ENCODE measurements at places on chromosomes 4 and X.

- no peak for DNase-seq
Observed at GRCh38 chr4:103092245-103092644, 7.4 kb downstream of the BDH2 start.

- no peak for DNase-seq
Observed at GRCh38 chr4:162920649-162921048, 246.0 kb downstream of the NAF1 start.

GRCh38 chrX:47900833-47901232 lies 64.1 kb downstream of the ZNF81 start:
- DNase-seq, result no peak

DNA sequence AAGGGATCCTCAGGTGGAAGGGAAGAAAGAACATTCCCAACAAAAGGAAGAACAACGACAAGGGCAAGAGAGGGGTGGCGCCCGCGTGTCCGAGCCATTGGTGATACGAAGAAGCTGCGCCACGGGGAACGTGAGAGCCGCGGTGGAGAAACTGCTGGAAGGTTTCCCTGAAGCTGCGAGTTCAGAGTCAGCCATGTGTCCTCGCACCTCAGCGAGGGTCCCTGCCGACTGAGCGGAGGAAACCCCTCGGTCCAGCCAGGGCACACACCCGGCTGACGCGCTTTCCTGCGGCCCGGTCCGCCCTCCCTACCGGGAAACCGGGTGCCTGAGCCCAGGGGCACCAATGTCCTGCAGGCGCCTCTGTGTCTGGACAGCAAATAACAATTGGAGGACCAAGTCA lies 18.0 kb downstream of the IRF2 start:
- no peak for DNase-seq

DNA sequence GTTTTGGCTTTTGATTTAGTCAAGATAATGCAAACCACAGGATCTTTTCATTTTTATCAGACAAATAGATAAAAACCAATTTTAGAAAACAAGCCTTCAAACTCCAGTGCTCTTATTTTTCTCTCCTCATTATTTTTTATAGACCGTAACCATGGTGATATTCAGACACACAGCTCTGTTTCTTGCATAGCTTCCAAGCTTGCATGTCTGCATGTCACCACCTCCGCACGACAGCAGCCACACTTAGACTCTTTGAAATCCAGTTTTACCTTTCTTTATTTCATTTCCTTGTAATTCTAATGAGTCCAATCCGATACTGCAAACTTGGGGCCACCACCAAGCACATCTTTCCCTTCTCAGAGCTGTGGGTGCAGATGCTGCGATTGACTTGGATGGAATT lies 94.3 kb upstream of the GPM6A start:
- DNase-seq, result no peak

DNA sequence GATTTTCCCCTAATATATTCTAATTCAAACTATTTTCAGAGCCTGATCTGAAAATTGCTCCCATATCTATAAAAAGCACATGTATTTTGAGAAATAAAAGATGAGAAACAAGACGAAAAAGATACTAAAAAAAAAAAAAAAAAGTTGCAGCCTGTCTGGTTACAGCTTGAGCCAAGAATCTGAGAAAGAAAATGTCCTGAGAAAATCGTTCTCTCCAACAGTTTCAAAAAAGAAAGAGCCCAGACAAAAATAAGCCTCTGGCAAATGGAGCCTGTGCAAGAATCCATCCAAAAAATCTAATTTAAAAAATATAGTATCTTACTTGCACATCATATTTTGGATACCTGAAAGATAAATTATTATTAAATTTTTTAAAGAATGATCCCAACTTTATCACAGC lies 163.0 kb upstream of the TBL1X start:
- DNase-seq, result no peak

GRCh38 chr4:3781193-3781886 lies 15.2 kb downstream of the ADRA2C start:
- no peak for DNase-seq

DNA sequence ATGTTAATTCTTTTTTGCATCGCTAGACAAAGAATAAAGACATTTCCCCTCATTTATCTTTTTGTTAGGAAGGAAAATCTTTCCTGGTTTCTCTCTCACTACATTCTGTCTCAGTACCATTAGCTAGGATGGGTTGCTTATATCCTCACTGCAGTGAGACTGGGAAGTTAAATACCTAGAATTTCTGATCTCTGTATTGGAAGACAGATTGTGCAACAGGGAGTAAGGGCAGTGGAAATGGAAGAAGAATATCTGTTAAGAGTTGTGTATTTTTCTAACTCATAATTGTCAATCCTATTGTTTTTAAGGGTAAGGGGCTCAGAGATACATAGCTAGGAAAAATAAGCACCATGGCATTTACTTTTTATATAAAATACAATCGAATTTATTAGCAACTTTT lies 19.6 kb downstream of the PTPN13 start:
- no peak for DNase-seq

GRCh38 chr4:107658400-107659336 lies 61.4 kb downstream of the PAPSS1 start:
- no peak for DNase-seq

DNA sequence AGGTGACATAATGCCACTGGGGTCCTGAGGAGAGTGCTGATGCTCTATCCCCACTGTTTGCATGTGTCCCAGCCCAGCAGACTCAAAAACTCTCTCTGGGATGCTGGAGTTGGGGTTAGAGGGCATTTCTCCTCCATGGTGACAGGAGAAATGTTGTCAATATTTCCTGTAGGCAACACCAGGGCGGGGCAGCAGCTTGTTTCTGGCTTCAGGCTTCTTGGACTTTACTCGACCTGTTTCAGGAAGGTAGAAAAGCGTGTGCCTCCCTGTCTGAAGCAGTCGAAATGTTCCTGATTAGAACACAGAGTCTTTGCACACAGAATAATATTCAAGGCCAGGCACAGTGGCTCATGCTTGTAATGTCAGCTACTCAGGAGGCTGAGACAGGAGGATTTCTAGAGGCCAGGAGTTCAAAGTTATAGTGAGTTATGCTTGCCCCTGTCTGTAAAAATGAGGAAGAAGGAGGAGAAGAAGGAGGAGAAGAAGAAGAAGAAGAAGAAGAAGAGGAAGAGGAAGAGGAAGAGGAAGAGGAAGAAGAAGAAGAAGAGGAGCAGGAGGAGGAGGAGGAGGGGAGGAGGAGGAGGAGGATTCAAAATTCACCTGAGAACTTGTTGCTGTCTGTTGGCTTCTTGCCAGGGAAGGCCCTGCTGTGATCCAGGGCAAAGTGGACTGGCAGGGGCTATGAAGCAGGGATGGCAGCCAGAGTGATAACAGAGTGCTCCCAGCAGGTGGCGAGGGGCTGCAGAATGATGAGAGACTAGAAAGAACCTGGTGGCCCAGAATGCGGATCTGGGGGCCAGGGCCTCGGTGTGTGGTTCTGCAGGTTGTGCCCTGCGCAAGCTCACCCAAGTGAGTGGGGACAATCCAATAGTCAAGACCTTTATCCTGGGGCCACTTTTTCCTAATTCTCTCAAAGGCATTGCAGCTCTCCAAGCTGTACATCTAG lies 82.9 kb downstream of the RTL5 start:
- DNase-seq, result peak; percentile 4

DNA sequence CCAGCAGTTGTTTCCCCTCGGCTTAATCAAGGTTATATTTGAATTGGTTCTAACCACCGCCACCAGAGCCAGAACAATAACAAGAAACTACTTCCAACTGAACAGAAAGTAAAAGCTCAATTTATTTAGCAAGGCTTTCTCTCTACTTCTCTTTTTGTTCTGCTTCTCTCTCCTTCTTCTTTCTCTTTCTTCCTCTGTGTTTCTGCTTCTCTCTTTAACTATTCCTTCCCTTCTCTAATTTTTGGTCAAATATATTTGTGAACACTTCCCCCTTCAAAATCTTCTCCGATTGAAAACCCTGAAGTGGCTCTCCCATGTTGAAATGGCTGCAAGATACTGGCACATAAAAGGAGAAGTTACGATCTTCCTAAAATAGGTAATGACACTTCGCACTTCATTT lies 1195.9 kb upstream of the PRKX start:
- no peak for DNase-seq

- no peak for DNase-seq
Observed at GRCh38 chr4:136150046-136150445, 1382.2 kb downstream of the PCDH18 start.

GRCh38 chr4:128335541-128335940 lies 47.9 kb upstream of the PGRMC2 start:
- no peak for DNase-seq

GRCh38 chr4:8195431-8195830 lies 3.7 kb upstream of the SH3TC1 start:
- no peak for DNase-seq

DNA sequence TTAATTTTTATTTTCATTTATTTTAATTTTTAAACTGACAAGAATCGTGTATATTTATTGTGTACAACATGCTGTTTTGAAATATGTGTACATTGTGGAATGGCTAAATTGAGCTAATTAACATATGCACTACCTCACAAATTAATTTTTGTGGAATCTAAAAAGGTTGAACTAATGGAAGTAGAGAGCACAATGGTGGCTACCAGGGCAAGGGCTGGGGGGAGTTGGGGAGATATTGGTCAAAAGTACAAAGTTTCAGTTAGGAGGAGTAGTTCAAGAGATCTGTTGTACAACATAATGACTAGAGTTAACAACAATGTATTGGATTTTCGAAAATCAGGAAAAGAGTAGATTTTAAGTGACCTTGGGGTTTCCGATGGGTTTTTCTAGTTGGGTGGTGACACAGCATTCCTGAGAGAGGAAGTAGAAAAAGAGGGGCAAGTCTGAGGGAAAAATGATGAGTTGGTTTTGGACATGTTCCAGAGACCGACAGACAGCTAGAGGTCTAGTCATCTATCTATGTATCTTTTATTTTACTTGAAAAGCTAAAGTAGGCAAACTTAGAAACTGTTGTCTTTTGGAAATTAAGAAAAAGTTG lies 23.2 kb downstream of the APOO start:
- no peak for DNase-seq

- no peak for DNase-seq
Observed at GRCh38 chr4:148344352-148344751, 97.9 kb downstream of the NR3C2 start.

GRCh38 chr4:24594887-24595286 lies 10.5 kb upstream of the DHX15 start:
- DNase-seq, result no peak

- DNase-seq, result no peak
Observed at GRCh38 chr4:125956276-125956675, 641.5 kb downstream of the FAT4 start.

- DNase-seq, result no peak
Observed at GRCh38 chrX:46298821-46299220, 246.4 kb downstream of the ZNF674 start.

DNA sequence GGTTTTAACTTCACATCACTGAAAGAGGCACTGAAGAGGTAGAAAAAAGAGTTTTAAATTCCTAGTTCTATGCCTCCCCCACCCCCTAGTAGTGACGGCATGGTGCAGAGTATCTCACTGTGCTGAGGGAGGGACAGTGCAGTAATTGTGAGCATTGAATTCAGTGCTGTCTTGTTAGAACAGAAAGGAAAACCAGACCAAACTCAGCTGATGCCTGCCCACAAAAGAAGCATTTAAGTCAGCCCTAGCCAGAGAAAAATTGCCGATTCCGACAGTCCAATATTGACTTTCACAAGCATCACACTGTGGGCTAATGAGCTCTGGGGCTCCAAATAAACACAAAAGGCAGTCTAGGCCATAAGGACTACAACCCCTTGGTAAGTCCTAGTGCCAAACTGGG lies 417.7 kb downstream of the AR start:
- no peak for DNase-seq

- no peak for DNase-seq
Observed at GRCh38 chrX:106670631-106671030, 55.9 kb upstream of the RNF128 start.

- DNase-seq, result no peak
Observed at GRCh38 chr4:37917388-37917787, 26.5 kb downstream of the TBC1D1 start.

- DNase-seq, result no peak
Observed at GRCh38 chr4:46931981-46932380, 22.9 kb upstream of the COX7B2 start.

DNA sequence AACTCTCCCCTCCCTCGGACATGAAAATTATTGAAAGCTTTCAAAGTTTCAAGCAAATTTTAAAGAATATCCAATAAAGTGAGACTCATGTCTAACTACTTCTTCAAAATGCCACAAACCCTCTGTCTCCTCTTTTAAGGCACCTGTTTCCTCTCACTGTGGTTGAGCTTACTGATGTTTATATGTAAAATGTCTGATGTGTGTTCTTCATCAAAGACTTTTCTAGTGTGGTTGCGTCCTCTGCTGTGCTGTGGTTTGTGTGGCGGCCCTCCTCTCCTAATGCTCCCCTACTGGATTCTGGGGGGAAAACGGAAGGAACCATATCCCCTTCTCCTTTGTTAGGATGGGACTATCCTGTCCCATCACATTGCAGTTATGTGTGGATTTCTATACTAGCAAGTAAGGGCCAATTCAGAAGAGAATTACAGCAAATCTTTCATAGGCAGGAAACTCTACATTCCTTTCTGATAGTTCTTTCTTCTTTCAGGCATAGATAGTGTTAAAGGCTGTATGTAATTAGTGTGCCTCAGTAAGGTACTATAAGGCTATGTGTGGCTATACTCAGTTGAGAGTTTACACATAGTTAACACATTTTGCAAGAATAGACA lies 221.0 kb upstream of the GPRIN3 start:
- no peak for DNase-seq

- DNase-seq, result no peak
Observed at GRCh38 chrX:13790206-13791131, 26.4 kb downstream of the GPM6B start.

- DNase-seq, result no peak
Observed at GRCh38 chr4:154998284-154998683, 210.2 kb upstream of the NPY2R start.

DNA sequence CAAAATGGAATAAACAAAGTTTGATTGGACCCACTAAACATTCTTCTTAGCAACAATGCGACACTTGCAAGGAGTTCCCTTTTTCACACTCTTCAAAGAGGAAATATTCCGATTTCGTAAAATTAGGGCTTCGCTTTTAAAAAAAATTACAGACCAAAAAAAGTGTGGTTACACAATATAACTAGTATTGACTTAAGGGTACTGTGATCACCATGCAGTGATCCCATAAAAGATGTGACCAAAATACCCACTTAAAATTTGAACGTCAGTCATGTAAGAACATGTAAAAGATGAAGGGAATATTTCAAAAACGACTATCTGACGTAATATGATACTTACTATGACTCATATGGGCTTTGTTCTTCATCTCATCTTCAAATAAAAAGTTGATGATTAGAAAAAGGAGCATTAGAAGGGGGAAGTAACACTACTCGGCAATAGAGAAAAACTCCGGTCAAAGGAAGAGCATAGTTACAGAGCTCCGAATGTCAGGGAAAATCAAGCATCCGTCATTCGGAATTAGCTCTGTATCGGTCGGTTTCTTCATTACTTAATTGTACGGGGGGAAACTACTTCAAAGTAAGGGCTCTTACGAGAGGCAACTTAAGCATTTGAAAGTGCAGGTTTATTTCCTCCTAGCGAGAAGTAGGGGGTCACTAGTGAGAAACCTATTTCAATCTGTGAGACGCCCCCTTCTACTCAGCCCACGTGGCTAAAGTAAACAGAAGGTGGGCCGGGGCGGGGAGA lies 1.3 kb upstream of the TET2 start:
- DNase-seq, result no peak

All from stimulated activated CD8-positive, alpha-beta memory T cell treated with anti-CD3 and anti-CD28 coated beads, Interleukin-2, amount 100 ng/mL, for 48 hours (primary cell).